CD4-positive, alpha-beta T cell treated with Interleukin-12 subunit alpha and Interleukin-12 subunit beta, for 1 hour (primary cell): ENCODE measurements at places on chromosomes 3 and 15.

- DNase-seq = peak; percentile 33
Observed at GRCh38 chr3:107676469-107677309, 153.9 kb downstream of the BBX start.

GRCh38 chr3:172840463-172840862, 89.9 kb downstream of the ECT2 start:
- DNase-seq = no peak

GRCh38 chr3:14519406-14519805, 20.7 kb downstream of the GRIP2 start:
- no peak for DNase-seq

DNA sequence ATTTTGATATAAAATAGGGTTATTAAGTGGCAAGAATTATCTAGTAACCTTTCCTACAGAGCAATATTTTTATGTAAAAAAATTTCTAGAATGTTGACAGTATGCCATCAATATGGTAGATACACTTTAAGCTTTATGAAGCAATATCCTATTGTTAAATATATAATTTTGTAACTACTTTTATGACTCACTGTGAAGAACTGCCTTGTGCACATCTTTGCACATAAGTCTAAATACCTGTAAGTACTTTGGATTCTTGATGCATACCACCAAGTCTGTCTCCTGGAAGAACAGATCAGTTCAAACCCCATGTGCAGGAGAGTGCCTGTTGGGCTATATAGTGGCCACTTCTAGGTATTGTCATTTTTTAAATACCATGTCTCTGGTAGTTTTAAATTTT, 205.7 kb upstream of the EIF1B start:
- no peak for DNase-seq

- DNase-seq = no peak
Observed at GRCh38 chr3:21752749-21753347, 1.8 kb upstream of the ZNF385D start.

DNA sequence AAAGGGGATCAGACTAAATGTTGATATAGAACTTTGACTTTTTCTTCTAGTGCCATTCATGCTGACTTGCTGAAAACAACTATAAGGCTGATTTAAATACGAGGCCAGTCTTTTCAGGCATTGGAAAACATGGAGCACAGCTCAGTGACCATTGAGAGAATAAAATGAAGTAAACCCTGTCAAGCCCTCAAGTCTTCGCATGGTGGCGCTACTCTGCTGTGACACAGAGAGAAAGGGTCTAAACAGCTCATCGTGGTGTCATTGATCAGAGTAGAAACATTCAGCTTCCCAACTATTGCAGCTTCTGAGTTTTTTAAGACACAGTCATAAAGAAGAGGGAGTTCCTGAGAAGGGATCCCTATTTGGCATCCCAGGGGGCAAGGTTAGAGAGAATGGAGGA, 716.2 kb downstream of the DIPK2A start:
- no peak for DNase-seq

- peak; percentile 36 for DNase-seq
Observed at GRCh38 chr3:111621535-111621934, 26.4 kb upstream of the ZBED2 start.

- DNase-seq = no peak
Observed at GRCh38 chr3:179962629-179963387, 73.9 kb downstream of the PEX5L start.

DNA sequence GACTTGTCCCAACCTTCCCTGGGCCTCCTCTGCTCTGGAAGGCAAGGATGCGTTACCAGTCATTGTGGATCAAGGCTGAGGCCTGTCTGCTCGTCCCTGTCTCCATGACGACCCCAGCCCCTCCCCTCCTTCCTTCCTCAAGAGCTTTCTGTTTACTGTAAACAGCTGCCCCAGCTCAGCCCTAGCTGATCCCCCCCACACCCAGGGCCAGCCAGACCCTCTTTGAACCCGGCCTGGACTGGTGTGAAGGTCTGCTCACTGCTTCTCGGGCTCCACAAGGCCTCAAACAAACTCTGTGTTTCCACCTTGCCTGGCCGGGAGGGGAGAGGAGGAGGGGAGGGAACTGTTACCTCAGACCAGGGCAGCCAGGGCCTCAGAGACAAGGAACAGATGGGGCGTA, 16.9 kb downstream of the VPS18 start:
- no peak for DNase-seq

DNA sequence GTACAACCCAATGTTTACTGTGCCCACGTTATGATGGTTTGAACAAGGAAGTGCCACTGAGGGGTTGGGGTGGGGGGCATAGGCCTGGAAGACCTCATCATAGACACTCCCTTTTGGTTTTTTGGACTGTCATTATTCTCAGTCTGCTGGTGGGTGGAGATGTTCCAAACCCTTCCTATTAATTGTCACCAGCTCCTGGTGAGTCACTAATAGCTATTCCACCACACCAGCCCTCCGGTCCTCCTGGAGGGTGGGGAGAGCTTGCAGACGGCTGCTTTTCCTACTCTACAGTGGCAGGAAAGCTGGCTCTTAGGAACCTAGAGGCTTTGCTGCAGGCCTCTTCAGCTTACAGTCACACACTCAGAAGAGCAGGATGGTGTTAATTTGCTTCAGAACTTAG, 9.0 kb upstream of the COPG1 start:
- no peak for DNase-seq

GRCh38 chr15:81337713-81338157, 13.8 kb upstream of the STARD5 start:
- no peak for DNase-seq

- DNase-seq = no peak
Observed at GRCh38 chr15:62698646-62699045, 343.9 kb upstream of the TPM1 start.

DNA sequence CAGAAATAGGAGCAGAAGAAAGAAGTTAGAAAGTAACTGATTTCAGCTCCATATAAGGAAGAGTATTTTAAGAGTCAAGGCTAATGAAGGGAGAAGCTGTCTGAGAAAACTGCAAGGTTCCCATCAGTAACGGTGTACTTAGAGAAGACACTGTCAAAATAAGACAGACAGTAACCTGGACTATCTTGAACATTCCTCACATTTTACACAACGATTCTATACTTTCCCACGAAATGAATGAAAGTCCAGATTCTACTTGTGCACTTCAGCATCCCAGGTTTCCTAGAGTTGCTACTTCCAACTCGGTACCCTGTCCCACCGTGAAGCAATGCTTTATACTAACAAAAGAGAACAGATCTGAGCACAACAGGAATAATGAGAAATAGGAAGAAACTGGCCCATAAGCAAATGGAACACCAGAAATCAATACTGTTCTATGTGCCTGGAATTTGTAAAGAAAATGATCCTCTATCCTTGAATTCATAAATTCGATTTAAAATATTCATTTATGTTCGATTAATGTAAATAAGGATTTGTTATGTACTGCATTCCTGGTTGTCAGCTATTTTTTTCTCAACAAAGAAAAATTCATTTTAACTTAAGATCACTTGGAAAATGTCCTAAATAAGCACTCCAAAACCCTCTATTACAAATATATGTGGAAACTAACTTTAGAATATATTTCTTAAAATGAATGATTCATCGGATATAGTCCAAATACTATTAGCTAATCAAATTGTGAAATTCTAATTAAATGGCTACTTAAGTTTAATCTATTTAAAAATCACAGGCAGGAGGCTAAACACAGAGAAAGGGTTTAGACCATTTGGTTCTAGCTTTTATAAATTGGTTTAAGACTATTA, 1.5 kb downstream of the C3orf70 start:
- DNase-seq = no peak

GRCh38 chr3:193827871-193828270, 234.9 kb downstream of the OPA1 start:
- no peak for DNase-seq

DNA sequence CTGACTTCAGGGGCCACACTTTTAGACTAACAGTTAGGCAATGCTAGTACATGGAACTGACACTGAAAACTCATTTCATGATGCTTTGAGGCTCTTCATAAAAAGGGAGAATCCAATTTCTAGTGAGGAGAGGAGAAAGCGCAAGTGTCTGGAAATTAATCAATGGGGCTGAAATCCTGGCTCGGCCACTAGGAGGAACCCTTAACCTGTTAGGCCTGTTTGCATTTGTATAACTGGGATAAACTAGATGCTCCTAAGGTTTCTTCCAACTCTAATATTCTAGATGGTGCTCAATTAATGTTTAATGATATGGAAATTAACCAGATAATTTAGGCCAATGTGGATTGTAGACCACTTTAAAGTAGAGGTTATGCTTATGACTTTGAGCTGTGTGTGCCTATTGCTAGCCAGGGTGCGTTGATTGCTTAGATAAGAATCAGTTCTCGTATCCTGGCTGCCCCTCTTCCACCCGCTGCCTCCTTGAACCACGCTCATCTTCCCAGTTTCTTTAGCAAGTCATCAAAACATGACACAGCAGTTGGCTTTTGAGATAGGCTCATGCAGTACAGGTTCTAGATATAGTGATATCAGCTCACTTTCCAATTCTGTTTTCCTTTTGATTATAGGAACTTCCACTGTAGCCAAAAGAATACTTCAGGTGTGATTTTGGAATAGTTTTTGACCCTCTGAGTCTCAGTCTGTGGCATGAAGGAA, 16.8 kb upstream of the CRBN start:
- no peak for DNase-seq

DNA sequence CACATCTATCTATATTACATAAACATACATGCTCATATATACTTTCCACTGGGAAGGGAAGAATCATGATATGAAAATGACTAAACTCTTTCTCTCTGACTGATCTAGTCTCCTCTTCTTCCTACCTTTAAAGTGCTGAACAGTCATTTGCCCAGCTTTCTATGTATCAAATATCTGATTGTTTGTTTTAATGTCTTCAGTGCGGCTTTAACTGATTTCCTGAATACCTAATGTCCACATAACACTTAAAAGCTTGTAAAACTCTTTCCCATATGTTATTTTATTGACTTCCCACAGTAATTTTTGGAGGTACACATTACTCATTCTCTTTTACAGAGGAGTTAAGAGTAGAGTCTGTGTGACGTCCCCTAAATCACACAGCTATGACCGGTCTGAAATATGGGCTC, 28.2 kb downstream of the CPOX start:
- no peak for DNase-seq

DNA sequence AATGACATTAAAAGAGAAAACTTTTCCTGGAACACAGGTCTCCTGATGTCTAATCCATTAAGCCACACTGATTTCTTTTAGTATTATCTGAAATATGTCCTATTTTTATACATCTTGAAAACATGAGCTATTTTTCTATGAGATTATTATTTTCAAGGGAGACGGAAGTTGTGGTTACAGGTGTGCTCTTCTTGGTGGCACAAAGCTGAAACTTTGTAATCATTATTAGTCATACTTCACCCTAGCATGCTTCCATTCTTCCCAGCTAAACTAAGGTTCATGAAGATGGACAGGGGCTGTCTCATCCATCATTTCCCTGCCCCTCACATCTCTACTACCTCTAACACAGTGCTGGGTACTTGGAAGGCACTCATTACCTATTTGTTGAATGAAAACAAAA, 85.6 kb upstream of the POU1F1 start:
- DNase-seq = no peak

GRCh38 chr3:131561511-131561910, 58.7 kb upstream of the MRPL3 start:
- DNase-seq = no peak

DNA sequence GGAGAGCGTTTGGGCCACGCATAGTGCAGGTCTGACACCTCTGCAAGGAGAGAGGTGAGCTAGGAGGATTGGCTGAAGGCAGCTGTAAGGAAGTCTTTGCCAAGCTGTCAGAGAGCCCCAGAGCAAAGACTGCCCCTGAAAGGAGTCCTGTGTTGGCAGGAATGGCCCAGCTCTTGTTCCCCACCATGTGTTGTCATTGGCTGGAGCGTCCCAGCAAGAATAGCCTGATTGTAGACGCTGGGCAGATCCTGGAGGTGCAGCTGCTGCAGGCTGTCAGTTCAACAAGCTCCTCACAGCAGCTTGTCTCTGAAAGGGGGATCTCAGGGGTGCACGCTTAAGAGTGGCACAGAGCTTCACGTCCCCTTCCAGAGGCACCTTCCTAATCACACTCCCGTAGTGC, 237.6 kb downstream of the FEZF2 start:
- DNase-seq = no peak

DNA sequence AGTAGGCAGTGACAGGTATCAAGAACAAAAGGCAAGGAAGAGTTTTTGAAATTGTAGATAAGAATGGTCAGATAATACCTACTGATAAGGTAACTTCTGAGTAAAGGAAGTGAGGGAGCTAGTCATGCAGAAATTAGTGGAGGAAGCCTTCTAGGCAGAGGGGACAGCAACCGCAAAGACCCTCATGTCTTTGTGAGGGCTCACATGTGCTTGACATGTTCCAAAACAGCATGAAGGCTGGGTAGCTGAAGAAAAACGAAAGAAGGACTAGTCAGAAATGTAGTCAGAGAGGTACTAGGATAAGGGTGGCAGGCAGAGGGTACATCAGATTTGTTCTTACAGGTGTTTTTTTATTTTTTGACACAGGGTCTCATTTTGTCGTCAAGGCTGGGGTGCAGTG, 5.3 kb downstream of the SIN3A start:
- DNase-seq = peak; percentile 14

DNA sequence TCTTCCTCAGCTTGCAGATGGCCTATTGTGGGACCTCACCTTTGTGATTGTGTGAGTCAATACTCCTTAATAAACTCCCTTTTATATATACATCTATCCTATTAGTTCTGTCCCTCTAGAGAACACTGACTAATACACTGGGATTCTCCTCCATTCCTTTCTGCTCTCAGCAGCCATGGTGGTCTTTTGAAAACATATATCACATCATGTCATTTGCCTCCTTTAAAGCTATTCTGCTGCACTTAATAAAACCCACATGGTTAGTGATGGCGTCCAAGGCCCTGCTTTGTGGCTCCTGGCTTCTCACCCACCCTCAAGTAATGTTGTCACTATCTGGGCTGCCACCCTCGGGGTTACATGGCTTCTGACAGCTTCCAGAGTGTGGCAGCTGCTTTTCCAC, 169.5 kb downstream of the CADPS start:
- no peak for DNase-seq

DNA sequence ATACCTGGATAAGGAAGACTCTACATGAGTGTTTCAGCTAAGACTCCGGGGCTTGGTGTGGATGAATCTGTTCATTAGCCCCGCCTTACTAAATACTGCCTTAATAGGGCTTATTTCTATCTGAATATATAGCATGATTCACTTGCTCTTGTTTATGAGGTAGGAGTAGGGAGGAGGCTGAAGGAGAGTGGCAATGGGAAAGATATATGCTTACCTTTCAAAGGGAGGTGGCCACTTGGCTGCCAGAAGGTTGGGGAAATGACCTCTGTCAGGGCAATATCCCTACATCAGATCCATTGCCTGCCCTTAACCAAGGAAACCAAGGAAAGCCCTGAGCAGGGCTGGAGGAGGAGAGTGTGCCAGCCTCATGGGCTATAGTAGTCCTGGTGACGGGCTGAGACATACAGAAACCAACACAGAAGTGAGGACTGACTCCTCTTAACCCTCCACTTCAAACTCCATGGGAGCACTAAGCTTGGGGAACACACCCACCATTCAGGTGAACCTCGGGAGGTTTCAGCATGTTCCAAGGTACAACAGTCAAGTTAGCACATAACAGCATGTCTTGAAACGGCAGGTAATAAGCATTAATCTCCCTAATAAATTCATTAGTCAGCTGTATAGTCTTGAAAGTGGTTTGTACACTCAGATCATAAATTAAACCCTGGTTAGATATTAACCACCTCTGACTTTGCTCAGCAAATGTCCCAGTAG, 80.1 kb downstream of the EOMES start:
- no peak for DNase-seq

GRCh38 chr15:51861557-51862359, 32.3 kb downstream of the TMOD3 start:
- peak; percentile 73 for DNase-seq

GRCh38 chr3:1955170-1955569, 143.5 kb upstream of the CNTN4 start:
- no peak for DNase-seq

GRCh38 chr15:55694652-55695150, 48.3 kb downstream of the PRTG start:
- DNase-seq = no peak
